T follicular helper cell (primary cell): ENCODE measurements at places on chromosomes 2 and 18.

DNA sequence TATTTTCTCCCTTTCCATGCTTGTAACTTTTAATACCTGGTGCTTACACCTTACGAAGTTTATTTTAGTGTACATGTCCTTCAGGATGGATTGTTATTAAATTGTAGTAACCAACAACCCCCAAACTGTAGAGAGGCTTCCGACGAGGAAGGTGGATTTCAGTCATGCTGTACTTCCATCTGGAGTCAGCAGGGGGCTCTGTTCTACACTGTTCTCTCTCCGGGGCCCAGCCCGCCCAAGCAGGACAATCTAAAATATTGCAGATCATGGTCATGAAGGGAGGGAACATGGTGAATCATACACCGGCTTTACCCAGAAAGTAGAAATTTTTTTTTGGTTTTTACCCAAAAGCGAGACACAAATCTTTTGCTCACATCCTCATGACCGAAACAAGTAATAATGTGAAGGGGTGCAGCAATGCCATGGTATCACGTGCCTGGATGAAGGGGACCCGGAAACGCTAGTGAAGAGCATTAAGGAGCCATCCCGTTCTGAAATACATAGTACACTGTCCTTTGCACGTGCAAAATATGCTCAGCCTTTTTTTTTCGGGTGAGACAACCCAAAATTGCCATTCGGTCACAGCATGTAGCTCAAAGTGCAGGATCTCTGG lies 884.8 kb downstream of the EPHA4 start:
- peak; percentile 43 for DNase-seq

DNA sequence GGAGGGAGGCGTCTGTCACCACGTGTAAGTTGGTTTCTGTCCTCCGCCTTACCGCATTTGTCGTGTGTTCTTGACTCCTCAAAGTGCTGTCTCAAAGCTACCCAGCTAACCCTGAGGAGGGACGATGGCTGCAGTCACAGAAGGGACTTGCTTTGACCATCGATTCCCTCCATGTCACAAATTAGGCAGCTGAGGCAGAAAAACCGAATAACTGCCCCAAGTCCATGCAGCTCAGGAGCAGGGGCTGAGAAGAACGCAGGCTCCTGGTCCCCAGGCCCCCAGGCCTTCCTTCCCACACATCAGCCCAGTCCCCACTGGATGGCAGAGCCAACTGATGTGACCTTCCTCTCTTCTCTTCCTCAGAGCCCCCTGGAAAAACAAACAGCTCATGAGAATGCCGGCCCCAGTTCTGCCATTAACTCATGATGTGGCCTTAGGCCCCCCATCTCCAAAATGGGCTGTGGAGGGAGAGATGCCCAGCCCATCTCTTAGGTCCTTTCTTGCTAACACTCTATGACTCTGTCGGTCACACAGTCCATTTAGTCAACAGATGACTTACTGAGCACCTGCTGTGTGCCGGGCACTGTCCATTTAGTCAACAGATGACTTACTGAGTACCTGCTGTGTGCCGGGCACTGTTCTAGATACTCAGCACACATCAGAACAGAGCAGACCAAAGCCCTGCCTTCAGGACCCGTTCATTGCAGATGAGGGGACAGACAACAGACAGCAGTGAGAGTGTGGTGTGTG lies 19.6 kb downstream of the MTERF4 start:
- DNase-seq: no peak

- no peak for DNase-seq
Measured at GRCh38 chr18:46502444-46502843, 154.6 kb downstream of the LOXHD1 start.

GRCh38 chr18:36315736-36316135 lies 18.2 kb downstream of the FHOD3 start:
- no peak for DNase-seq

DNA sequence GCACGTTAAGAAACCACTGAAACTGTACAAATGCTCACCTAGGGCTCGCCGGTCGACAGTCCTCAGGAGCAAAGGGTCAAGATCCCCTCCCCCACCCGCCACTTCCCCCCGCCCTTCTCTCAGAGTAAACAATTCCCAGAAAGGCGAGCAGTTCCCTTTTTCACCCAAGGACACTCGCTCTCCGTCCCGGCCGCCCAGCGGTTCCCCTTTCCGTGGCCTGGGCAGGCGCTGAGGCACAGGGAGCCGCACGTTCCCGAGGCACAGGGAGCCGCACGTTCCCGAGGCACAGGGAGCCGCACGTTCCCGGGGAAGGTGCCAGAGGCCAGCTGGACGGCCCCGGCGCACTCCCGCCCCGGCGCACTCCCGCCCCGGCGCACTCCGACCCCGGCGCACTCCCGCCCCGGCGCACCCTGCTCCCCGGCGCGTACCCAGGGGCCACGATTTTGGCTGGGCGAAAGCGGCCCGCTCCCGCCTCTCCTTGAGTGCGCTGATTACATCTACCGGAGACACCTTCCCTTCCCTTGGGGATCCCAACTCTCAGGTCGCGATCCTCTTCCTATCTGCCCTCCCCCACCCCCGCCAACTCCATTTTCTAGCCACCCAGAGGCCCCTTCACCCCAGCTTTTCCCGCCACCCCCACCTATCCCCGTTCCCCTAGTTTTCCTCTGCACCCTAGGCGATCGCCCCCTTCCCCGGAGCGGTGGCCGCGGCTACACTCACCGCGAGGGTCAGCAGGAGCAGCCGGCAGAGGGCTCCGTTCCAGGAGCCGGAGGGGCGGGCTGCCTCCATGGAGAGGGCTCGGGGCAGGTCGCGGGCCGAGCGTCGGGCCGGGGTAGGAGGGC lies 817 bp downstream of the DSC2 start:
- DNase-seq: no peak

DNA sequence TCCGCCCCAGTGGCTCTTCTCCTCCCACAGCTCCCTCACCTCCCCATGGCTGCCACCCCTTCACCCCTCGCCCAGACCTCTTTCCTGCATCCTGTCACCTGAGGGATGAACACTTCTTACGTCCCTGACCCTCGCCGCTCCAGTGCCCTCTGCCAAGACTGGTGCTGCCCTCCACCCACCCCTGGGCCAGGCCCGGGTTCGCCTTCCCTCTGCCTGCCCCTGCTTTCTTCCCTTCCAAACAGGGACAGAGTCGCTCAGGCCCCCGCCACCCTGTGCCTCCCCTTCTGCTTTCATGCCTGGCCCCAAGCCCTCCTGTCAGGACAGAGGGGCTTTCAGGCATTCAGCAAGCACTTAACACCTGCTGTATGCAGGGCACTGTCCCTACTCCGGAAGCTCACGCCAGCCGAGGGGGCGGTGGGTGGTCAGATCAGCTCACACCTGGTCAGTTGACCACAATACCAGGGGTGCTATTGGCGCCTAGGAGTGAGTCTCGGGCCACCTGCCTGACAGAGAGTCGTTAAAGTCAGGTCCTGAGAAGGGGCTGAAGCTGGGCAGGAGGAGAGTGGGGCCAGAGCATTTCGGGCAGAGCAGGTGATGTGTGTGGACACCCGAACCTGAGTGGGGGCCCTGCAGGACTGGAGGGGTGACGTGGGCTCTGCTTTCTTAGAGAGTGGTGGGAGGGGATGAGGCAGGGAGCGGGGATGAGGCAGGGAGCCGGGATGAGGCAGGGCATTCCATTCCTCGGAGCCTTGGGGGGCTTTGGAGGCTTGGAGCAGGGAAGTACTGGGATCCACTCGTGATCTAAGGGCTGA lies 26.0 kb upstream of the HPCAL1 start:
- no peak for DNase-seq

- no peak for DNase-seq
Measured at GRCh38 chr2:167942366-167943081, 304.9 kb downstream of the STK39 start.

- DNase-seq: no peak
Measured at GRCh38 chr2:15814403-15814802, 125.9 kb upstream of the MYCN start.

GRCh38 chr2:215692387-215693079 lies 256.7 kb upstream of the FN1 start:
- DNase-seq: no peak

- DNase-seq: no peak
Measured at GRCh38 chr18:45608400-45608799, 6.9 kb upstream of the SLC14A2 start.

- no peak for DNase-seq
Measured at GRCh38 chr18:76487782-76488181, 7.3 kb downstream of the ZNF516 start.

DNA sequence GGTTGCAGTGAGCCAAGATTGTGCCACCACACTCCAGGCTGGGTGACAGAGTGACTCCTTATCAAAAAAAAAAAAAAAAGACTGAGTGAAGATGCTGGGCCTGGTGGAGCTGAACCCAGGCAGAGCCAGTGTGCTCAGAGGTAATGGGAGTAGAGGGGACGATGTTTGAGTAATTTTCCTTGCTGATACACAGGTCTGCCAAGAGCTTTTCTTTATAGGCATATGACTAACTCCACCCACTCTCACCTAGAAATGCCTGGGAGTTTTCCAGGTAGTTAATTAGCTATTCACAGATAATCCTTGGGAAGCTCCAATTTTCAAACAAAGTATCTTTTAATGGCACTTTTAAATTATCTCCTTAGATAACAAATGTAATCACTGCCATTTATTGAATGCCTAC lies 33.4 kb upstream of the ACSL3 start:
- no peak for DNase-seq

DNA sequence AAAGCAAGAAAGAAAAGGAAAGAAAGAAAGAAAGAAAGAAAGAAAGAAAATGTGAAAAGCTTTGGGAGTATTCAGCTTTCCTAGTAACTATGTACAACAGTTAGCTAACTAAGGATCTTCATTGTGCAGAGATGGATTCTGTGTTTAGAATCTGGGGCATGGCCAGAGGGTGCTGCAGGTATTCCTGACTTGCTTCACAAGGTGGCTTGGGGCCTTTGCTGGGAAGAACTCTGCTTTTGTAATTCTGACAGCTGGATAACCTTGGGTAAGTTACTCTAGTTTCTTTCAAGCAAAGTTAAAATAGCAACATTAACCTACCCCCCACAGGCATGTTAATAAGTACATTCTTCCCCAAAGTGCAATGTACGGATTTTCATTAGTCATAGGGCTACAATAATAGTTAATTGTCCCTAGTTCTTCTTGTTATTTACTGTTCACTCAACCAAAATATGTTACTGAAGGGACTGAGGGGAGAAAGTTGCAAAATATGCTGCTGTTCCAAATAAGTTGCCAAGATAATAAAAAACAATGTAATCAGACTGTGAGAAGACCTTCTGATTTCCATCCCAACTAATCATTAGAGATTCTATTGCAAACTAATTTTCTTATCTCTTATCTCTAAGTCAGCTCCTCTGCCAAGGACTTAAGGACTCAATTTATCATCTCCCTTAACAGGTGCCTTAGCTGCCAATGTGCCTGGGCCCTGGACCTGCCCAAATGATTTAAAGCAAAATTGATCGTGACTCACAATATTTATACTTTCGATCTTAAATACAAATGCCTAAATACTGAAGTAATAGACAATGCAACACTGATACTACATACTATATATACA lies 50.3 kb downstream of the SERPINB8 start:
- no peak for DNase-seq

GRCh38 chr2:19861813-19862212 lies 40.0 kb downstream of the TTC32 start:
- DNase-seq: no peak

GRCh38 chr2:44016282-44016681 lies 20.5 kb upstream of the LRPPRC start:
- no peak for DNase-seq

DNA sequence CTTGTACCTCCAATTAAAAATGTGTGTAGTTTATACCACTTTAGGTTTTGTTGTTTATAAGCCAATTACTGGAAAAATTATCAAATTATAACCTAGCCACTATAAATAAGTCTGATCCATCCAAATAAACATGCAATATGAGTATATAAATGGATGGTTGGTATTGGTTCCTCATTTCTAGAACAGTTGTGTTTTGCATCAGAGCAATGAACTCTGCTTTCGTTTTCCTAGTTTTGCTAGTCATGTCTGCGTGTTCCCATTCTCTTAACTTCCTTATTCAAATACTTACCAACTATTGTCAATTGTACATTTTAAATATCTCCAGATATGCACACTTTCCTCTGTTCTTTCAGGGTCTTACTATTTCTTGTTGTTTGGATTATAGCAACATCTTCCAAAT lies 641.7 kb downstream of the NR4A2 start:
- no peak for DNase-seq

GRCh38 chr2:215428060-215428910 lies 7.6 kb downstream of the FN1 start:
- no peak for DNase-seq

DNA sequence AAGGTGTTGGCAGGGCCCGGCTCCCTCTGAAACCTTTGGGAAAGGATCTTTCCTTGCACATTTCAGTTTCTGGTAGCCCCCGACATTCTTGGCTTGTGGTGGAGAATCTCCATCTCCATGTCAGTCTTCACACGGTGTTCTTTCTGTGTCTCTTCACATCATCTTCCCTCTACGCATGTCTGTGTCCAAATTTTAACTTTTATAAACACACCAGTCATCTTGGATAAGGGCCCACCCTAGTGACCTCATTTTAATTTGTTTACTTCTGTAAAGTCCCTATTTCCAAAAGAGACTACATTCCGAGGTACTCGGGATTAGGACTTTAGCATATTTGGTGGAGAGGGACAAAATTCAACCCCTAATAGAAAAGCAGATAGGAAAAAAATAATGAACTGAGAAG lies 138.4 kb downstream of the GALNT3 start:
- DNase-seq: no peak

DNA sequence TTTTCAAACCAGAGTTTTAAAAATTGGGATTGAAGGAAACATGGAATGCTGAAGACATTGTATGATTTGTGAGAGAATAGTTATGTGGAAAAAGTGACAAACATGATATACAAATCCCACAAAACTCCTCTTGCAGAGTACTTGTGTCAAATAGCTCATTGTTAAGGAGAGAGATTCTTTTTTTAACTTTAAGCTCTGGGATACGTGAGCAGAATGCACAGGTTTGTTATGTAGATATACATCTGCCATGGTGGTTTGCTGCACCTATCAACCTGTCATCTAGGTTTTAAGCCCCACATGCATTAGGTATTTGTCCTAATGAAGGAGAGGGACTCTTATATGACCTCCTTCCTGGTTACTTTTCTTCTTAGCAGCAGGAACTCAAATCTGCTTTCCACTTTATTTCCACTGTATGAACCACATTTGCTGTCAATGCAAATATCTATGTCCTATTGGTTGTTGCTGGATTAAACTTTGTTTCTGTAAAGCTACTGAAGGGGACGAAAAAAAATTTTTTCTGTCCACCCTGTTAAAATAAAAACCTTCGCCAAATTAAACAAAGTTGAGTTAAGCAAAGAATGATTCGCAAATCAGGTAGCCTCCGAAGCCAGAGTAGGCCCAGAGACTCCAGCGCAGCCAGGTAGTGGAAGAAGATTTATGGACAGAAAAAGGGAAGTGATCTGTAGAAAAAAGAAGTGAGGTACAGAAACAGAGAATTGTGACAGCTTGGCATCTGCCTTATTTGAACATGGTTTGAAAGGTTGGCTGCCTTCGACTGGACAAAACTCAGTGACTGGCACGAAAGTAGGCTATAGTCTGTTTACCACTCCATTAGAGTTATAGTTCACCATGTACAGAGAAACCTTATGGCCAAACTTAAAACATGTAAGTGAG lies 430.1 kb upstream of the CHST9 start:
- no peak for DNase-seq
